Fibroblast of the conjunctiva (primary cell): ENCODE measurements at places on chromosomes 6 and 20.

DNA sequence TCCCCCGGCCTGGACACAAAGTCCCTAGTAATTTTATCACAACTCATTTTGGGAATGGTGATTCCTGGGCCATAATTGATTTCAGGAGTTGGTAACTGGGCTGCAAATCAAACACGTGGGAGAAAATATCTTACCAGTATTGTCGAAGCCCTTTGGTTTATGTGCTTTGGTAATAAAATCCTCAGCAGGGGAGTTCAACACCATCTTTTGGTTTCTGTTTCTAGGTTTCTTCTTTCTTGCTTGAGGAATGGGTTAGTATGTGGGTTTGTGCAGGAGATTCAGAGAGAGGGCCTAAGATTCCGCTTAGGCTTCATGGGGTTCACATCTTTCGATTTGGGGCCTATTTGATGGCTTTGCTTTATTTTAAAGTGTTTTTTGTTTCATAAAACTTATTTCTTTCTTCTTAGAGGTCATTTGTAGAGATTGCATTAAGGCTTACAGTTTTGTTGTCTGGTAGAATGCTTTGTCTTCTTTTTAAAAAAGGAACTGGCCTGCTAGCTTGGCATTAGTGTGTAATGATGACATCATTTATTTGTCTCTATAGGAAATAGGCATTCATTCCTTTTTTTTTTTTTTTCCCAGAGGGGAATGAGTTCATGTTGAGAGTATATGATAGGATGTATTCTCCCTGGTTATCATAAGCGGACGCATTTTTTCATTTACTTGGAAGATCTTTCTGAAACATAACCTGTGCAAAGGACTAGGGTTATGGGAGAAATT, 45.8 kb downstream of the CYP24A1 start:
- no peak for DNase-seq

GRCh38 chr6:37783856-37784584, 35.5 kb upstream of the ZFAND3 start:
- no peak for DNase-seq

DNA sequence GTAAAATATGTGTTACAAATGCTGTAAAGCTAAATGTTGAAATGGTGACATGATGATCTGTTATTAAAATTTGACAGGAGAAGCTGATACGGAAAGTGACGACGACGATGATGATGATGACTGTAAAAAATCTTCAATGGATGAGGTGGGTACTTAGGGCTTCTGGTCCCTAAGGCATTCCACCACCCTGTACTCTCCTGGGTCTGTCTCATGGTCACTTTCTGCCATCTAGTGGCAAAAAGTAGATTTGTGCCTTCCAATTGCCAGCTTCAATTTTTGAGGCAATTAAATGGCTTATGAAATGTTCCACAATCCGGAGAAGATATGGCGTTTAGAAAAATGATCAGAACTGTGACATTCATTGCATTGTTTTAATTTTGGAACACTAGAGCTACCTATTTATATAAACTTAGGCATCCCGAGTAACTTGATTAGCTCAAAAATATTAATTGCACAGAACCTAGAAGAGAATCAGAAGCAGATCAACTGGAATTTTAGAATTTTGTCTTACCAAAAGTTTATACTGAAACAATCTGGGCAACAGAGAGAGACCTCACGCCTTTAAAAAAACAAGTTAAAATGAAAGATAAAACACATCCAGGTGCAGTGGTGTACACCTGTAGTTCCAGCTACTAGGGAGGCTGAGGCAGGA, 346.5 kb upstream of the PLCB4 start:
- peak; percentile 53 for DNase-seq

- DNase-seq: no peak
These were observed at the start of gene FRMD1 for GRCh38 chr6:168078943-168079405. TSS of gene FRMD1 (minus strand) at chr6:168079212. CDS start at chr6:168079094, 118 bp downstream.

GRCh38 chr20:51402201-51402600, 140.3 kb downstream of the NFATC2 start:
- DNase-seq: no peak
